ENCODE measurements at places on chromosomes 3 and 15.

DNA sequence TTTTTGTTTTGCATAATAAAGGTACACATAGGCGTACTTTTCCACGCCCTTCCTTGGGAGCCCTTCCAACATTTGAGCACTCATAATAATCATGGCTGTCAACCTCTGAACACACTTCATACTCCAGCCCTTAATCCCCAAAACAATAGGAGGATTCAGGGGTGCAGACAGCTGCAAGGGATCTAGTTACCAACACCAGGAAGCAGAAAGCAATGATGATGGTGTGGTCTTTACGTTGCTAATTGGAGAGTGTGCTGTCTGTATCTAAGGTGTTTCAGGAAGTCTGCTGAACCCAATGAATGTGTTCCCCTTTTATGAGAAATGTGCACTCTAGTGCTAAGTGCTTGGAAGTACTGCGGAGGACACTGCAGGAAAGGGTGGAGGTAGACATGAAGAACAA is 60.3 kb upstream of the PDZRN3 start:
- DNase-seq = no peak

GRCh38 chr3:73207946-73208440 is 146.5 kb downstream of the EBLN2 start:
- no peak for DNase-seq

DNA sequence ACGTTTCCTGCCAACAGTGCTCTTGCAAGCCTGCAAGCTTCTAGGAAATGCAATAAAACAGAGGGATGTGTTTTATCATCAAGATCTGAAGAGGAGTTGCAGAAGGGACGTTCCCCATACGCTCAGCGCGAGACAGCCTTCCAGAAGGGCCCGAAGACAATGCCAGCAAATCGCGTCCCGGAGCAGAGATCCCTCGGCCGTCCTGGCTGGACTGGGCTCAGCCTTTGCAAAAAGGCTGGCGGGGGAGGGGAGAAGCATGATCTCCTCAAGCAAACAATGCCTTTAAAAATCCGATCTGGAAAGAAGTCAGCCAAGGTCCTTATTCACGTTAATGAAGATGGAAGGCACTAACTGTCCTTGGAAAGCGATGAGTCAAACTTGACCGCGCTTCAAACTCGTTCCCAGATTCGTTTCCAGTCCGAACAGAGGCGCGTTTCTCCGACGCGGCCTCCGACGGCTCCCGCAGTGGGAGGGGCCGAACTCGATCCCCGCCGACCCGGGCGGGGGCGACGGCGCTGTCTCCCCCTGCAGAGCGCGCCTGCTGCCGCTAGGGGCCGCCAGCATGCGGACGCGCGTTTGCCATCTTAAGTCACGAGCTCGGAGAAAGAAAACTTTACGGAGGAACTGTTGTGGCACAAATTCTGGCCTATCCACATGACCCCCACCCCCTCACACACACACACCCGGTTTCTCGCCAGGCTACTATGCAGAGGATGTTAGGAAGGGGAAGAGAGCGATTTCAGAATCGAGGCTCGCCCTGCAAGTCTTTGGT is 5.5 kb downstream of the BCL6 start:
- DNase-seq = peak; percentile 86

DNA sequence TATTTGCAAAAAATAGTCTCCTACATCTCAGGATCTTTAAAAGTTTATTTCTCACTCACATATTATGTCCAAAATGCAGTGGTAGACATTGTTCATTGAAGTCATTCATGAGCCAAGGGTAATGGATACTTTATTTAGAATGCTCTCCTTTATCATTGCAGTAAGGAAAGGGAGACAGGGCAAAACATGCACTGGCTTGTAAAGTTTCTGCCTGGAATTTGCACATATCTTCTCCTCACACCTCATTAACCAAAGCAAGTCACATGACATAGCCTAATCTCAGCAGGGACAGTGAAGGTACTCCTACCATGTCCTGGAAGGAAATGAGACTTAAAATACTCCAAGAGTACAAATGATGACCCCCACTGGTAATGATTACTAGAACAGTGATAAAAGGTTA is 333.7 kb upstream of the EPHA3 start:
- DNase-seq = no peak

DNA sequence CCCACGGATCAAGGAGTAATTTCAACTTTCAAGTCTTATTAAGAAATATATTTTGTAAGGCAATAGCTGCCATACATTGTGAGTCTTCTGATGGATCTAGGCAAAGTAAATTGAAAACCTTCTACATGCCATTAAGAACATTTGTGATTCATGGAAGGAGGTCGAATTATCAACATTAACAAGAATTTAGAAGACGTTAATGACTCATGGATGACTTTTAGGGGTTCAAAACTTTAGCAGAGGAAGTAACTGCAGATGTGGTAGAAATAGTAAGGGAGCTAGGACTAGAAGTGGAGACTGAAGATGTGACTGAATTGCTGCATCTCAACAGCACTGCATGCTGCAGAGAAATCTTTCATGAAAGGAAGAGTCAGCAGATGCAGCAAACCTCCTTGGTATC is 48.1 kb upstream of the DCUN1D1 start:
- DNase-seq = no peak

- no peak for DNase-seq
These were observed 666 bp downstream of the SNX33 start for GRCh38 chr15:75648156-75649000.

DNA sequence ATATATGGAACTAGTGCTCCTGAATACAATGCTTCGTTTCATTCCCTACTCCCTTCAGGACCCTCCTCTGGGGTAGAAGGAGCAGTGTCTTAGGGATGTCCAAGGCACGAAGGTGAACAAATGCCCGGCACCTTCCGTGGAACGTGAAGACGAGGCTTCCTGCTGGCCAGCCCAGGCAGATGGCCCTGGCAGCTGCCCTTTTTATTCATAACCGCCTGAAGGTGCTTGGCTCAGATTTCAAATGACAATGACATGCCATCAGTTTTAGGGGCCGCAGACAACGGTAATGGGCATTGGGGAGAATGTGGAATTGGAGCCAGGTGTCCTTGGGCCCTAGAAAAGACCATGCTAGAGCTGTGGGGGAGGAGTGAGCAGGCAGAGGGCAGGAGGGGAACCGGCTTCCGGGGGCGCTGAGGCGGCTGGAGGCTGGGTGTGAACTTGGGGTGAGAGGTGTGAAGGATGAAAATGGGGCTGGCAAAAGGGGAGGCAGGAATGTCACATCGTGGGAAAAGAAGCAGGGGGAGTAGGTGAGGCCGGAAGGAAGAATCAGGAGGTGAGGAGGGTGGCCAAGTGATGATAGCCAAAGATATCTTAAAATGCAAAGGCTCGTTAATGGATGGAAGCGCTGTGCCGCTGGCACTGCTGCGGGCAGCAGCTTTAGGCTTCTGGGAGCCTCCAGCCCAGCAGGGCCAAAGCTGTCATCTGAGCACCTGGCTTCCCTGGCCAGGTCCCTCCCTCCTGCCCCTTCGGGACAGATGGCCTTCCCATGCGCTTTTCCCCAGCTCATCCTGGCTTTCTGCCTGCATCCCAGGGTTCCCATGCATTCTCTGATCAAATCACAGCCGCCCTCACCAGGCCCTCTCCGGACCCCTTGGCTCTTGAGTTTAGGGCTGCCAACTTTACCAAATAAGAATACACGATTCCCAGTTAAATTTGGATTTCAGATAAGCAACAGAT is 93.7 kb downstream of the TMEM266 start:
- DNase-seq = no peak

- no peak for DNase-seq
These were observed 320.7 kb upstream of the GOLIM4 start for GRCh38 chr3:168416446-168416845.

- no peak for DNase-seq
These were observed 13.1 kb downstream of the MME start for GRCh38 chr3:155093261-155093660.

DNA sequence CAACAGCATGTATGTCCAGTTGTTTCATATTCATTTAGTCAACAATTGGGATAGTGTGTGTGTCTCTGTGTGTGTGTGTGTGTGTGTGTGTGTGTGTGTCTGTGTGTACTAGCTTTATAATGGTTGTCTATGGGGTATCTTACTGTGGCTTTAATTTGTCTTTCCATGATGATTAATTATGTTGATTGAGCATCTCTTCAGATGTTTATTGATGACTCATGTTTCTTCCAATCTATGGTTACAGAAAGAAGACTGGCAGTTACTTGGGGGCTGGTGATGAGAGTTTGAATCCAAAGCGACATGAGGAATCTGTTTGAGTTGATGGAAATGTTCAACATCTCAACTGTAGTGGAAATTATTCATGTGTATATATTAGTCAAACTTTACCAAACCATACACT is 440.1 kb downstream of the ZNF385D start:
- DNase-seq = no peak

DNA sequence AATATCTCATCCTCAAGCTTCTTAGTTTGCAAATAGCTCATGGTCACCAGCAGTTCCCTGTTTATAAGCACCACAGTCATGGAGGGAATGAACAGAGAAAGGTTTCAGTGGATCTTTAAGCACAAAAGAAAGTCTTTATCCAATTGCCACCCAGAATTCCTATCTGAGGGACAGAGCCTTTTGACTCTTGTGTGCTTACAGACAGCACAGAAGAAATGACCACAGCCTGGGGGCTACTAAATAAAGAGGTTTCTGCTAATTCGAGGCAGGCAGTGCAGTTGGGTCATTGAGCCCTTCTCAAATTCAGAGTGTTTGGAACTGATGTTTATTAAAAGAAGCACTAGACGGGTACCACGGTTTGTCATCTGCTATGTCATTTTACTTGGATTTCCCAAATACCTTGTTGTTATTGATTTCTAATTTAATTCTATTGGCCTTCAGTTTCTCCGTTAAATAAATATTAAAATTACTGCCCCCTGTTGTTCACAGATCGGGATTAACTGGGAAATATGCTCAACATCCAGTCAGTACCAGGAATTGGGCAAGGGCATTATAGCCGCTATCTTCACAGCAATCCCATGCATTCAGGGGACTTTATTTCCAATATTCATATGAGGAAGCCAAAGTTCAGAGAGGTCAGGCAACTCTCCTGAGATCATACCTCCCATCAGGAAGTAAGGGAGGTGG is 3.6 kb downstream of the PRICKLE2 start:
- DNase-seq = no peak

DNA sequence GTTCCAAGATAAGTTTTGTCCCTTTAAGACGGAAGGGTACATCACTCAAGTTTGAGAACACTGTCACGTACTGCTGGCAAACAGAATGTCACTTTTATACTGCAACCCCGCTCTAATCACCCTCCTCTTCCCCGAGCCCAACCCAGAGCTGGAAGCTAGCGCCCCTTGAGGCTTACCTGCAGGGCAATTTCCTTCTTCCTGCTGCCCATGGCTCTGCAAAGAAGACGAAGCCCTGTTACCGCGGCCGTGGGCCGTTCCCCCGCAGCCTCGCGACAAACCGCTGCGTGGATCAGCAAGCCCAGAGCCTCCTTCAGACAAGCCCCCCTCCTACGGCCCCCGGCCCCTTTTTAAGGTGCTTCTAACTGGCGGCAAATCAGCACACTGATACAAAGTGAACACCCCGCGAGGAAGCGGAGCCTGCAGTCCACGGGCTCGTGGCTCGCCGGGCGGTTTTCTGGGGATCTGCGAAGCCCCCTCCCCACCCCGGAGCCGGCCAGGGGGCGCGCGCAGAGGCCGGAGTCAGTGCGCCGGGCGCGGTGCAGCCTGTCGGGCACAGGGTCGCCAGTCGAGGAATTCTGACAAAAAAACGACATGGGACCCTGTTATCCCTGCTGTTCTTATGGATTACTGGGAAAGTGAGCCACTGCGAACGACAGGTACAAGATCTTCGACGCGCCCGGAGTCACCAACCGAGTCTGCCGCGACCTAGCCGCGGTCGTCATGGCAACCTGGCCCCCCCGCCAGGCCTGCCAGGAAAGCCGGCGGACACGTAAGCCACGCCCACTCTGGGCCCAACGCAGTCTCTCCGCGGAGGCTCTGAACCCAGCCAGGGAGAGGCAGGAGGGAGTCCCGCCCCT is at the start of gene NME9:
TSS of gene NME9 (minus strand) at position 725 of the 857 bp plus-strand sequence. CDS start at position 209, 516 bp downstream.
- peak; percentile 70 for DNase-seq

GRCh38 chr3:179682426-179683080 is 29.7 kb downstream of the USP13 start:
- no peak for DNase-seq

DNA sequence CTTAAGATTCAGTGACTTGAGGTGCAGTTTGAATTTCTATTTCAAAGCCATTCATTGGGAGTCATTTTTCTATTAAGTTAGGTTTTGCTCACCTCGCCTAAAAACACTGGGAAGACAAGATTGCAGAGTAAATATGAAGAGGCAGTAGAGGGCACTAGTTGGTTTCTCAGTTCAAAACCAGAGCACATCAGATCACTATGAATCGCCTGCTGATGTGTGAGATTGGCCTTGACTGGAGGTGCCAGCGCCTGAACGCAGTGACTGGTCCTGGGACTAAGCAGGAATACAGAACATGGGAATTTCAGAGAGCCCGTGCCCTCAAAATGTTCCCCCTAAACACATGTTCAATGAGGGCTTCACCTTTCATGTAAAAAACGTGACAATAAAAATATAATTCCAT is 229.0 kb downstream of the ITPR1 start:
- DNase-seq = no peak

- no peak for DNase-seq
These were observed 33.0 kb downstream of the SYNM start for GRCh38 chr15:99137877-99138276.

DNA sequence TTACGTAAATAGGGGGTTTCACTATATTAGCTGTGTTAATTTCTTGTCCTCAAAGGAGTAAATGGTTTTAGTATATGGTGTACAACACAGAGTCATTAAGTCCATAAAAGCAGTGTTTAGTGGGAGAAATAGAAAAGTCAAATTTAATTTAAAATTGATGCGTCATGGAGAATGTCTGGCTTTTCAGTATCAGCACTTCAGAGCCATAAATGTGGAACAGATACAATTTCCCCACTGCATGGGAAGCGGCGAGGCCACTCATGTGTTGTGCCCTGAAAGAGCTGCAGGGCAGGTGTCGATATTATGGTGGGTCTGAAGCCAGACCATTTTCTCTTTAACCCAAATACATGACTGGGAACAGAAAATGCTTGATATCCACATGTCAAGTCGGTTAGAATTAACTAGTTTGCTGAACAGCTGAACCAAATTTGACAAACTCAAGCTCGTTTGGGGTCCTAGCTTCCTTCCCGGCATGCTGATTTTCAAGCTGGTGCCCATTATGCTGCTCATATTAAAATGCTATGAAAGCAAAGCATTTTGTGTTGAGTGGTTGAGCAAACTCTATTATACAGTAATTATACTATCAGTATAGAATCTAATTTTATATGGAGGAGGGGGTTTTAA is 364.6 kb upstream of the TBL1XR1 start:
- DNase-seq = no peak

DNA sequence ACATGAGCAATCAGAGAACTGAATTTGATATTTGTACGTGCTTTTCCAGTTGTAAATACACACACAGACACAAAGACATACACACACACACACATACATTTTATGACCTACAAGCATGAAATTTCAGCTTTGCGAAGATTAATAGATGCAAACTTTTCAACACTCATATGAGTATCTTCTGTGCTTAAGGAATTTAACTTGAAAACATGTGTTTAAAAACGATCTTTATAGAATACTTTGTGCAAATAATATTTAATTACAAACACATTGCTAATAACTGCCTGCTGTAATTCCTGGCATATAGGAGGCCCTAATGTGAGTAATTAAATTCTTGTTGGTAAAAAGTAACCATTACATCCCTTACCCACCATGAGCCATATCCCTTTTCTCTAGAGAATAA is 107.7 kb upstream of the PLSCR5 start:
- no peak for DNase-seq

Measured in activated CD4-positive, CD25-positive, alpha-beta regulatory T cell treated with anti-CD3 and anti-CD28 coated beads, Interleukin-2, amount 50 U/mL, for 72 hours (primary cell).